ENCODE measurements at places on chromosomes 3 and 15.

- DNase-seq: no peak
These were observed 63.6 kb downstream of the SLC15A2 start for GRCh38 chr3:121957674-121958415.

DNA sequence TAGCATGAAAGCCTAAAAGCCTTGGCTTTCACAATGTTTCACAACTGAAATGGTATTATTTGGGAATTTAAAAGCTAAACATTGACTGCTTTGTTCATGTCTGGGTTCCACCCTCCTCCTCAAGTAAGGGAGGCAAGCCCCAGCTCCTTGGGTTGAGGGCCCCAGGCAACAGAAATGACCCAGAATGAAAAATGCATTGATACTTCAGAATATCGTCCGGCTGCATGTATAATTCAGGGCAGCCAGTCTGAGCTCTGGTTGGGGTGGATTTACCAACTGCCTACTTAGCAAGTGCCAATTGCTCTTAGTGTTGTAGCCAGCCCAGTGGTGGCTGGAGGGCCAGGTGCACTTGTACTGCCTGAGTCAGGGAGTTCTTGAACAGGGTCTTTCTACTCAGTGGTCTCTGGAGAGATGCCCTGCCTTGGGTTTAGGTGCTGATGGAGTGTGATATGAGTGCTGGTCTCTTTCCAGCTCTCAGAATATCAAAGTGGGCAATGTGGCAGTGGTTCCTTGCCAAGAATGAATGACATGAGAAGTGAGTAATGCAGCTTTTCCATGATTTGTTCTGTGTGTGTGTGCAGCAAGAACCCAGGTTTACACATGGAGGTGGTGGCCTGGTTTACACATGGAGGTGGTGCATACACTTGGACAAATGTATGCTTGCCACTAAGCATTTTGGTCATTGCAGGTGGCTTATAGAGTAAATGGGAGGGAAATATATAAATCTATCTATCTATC lies 40.9 kb upstream of the ADAMTSL3 start:
- DNase-seq: no peak

- no peak for DNase-seq
These were observed 4.8 kb downstream of the MYL3 start for GRCh38 chr3:46858456-46858855.

GRCh38 chr3:71563827-71564226 lies 19.7 kb downstream of the FOXP1 start:
- no peak for DNase-seq

DNA sequence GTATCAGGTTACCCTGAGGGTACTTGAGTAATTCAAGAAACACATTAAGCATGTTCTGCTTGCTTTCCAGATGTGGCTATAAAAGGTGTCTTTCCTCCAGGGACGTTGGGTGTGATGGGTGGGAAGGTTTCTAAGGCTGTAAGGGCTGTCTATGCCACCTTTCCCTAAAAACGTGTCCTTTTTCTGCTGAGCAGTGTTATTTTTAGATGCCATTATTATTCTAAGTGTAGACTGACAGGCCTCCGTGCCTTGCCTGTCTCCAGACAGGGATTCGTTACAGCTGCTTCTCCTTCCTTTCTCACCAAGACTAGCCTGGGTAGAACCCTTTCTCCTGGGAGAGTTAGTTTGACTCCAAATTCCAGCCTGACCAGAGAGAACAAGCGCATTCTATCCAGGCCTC lies 26.8 kb upstream of the RHO start:
- no peak for DNase-seq

DNA sequence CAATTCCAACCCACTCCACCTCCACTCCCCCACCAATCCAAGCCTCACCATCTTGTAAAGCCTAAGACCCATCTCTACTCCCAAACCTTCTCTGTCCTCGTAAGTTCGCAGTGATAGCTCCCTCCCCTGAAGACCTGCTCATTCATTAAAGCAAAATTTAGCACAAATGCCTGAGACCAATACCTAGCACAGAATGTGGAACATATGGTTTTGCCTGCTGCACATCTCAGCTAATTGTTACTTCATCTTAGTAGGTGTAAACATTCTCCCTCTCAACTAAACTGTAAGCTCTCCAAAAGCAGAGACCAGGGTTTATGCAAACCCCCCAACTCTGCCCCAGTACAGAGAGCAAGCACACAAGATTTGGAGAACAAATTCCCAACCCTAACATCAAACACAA lies 20.5 kb downstream of the DCLK3 start:
- DNase-seq: no peak

DNA sequence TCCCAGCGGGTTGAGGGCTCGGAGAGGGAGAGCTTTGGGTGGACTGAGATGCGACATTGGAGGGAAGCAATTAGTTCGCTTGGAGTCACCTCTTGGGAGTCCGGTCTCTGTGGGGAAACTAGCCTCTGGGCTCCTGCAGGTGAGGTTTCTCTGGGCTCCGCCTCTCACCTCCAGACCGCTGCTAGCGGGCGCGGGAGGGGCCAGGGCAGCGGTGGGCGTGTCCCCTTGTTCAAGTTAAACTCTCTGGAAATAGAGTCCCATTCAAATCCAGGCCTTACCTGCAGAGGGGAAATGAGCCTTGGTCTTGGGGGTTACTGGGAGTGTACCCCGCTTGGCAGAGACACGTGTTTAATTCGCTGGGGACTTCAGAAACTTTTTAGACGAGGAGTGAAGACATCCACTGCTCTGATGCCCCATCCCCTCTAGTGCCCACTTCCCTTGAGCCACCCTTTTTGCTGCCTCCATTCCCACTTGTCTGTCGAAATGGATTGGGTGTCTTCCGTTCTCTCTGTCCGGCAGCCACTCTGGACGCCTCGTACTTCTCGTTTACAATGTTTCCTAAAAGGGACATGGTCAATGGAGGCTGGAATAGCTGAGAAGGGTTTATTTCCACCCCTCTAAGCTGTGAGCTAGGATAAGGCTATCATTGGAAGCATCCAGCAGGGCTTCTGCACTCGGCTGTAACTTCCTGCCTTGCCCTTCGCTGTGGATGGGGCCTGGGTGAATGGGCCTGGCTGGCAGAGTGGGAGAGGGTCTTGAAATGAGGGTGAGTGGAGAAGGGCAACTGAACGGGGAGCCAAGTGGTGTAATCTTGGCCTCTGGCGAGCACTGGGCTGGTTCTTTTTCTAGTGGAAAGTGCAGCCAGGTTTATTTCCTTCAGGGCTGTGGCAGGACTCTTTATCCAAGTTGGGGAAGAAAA lies 1.1 kb downstream of the MITF start:
- no peak for DNase-seq

DNA sequence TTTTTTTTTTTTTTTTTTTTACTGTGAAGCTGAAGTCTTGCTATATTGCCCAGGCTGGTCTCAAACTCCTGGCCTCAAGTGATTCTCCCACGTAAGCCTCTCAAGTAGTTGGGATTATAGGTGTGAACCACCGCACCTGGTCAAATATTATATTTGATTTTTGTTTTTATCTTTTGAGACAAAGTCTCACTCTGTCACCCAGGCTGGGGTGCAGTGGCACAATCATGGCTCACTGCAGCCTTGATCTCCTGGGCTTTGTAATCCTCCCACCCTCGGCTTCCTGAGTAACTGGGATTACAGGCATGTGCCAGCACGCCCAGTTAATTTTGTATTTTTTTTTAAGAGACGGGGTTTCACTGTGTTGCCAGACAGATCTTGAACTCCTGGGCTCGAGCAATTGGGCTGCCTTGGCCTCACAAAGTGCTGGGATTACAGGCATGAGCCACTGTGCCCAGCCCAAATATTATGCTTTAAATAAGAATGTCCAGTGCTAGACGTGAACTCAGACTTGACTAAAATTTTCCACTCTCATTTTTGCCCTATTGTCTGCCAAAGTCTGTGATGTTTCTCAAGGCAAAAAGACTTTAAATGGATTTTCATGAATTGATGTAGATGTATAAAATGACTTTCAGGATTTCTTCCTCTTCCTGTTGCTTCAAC lies 33.4 kb upstream of the CRBN start:
- DNase-seq: no peak

Measured in activated CD4-positive, alpha-beta T cell treated with anti-CD3 and anti-CD28 coated beads, Interleukin-2, amount 50 U/mL, for 16 hours (primary cell).